DMS79 treated with DMSO at 0.1 percent for 48 hours (cell line): ENCODE measurements at places on chromosomes 3 and 15.

DNA sequence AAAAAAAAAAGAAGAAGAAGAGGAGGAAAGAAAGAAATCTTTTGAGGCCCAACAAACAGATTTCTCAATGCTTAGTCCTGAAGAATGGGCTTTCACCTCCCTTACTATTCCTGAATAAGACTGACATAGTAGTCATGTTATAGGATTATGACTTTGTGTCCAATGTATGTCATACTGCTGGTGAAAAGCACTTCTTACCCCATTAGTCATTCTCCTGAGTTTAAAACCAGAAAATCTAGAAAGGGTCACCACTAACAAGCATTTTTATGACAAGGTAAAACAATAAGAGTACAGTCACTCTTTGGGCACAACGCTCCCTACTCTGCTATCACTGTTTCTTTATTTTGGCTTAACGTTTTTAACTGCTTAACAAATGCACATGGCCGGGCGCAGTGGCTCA, 88.2 kb downstream of the IGSF11 start:
- no peak for DNase-seq

GRCh38 chr3:128423525-128424147, 43.1 kb downstream of the DNAJB8 start:
- no peak for DNase-seq

GRCh38 chr3:111252779-111253178, 181.2 kb downstream of the NECTIN3 start:
- DNase-seq: no peak

DNA sequence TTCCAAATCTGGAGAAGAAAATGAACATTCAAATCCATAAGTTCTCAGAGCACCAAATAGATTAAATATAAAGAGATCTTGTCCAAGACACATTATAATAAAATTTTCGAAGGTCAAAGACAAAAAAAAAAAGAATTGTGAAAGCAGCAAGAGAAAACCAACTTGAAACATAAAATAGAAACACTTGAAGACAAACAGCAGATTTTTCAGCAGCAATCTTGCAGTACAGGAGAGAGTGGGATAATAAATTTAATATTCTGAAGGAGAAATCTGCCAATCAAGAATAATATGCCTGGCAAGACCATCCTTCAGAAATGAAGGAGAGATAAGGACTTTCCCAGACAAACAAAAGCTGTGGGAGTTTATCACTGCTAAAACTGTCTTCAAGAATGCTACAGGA, 150.5 kb upstream of the COL8A1 start:
- DNase-seq: no peak

- no peak for DNase-seq
Observed at GRCh38 chr15:64808785-64809453, 16.5 kb downstream of the PIF1 start.

GRCh38 chr3:139309880-139310279, 33.9 kb upstream of the MRPS22 start:
- DNase-seq: no peak

GRCh38 chr15:85386261-85386660, 5.9 kb downstream of the AKAP13 start:
- DNase-seq: no peak

GRCh38 chr3:27805282-27805681, 83.2 kb upstream of the EOMES start:
- no peak for DNase-seq

DNA sequence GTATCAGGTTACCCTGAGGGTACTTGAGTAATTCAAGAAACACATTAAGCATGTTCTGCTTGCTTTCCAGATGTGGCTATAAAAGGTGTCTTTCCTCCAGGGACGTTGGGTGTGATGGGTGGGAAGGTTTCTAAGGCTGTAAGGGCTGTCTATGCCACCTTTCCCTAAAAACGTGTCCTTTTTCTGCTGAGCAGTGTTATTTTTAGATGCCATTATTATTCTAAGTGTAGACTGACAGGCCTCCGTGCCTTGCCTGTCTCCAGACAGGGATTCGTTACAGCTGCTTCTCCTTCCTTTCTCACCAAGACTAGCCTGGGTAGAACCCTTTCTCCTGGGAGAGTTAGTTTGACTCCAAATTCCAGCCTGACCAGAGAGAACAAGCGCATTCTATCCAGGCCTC, 26.8 kb upstream of the RHO start:
- DNase-seq: peak; percentile 33

DNA sequence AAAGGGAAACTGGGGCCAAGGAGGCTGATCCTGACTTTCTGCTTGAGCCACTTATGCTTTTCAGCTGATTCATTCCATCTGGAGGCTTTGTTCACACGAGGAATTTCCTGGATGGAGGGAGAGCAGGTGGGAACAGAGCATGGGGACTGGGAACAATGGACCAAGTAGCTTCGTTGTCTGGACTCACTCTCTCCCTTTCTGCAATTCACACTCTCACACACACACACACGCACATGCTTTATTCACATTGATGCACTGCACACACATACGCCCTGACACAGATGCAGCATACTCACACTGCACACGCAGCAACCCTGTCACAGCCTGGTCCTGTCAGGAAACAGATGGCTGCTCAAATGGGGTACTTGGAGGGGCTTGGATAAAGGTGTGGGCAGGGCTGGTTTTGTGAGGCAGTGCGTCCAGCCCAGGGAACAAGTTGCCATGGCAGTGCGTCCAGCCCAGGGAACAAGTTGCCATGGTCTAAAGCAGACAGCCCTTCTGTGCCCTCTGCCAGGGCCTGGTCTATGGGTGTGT, 19.8 kb upstream of the CHCHD6 start:
- peak; percentile 62 for DNase-seq

GRCh38 chr15:29205186-29205585, 64.4 kb downstream of the NSMCE3 start:
- DNase-seq: no peak

DNA sequence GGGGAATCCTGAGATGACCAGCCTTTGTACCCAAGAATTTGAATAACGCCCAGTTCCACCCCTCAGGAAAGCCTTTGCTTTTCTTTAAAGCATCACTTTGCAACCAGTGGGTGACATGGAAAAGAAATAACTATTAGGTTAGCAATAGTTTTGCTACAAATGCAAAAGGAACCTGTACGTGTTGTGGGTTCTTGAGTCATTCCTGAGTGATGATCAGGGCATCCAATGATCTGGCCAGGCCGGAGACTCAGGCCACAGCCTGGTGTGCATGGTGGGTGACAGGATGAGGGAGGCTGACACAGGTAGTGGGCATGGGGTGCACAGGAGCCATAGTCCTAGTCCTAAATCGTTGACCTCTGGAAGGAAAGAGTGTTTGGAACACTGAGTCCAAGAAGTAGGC, 321.4 kb upstream of the IL12A start:
- no peak for DNase-seq

DNA sequence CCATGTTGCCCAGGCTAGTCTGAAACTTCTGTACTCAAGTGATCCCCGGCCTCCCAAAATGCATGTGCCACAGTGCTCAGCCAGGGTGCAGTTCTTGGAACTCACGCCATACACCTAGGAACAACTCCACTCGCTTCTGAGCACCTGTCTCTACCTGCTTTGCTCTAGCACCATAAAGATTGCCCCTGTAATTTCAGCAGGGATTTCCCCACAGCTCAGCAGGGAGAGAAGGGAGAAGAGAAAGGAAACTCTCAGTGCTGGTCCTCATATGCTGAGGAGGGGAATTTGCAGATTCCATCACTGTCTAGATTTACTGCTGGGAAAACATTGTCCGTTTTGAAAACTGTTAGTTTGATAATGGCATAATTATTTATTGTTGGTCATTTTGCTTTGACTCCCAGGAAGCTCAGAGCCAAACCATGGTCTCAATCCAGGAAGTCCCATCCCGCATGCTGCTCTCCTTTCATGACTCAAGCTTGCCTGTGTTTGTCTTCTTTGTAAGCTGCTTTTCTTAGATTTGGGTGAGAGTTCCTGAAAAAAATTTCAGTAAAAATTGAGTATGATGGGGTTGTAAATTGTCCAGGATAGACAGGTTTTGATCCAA, 24.2 kb downstream of the TRIM71 start:
- no peak for DNase-seq

GRCh38 chr3:150945226-150946032, 27.1 kb downstream of the CLRN1 start:
- DNase-seq: no peak

DNA sequence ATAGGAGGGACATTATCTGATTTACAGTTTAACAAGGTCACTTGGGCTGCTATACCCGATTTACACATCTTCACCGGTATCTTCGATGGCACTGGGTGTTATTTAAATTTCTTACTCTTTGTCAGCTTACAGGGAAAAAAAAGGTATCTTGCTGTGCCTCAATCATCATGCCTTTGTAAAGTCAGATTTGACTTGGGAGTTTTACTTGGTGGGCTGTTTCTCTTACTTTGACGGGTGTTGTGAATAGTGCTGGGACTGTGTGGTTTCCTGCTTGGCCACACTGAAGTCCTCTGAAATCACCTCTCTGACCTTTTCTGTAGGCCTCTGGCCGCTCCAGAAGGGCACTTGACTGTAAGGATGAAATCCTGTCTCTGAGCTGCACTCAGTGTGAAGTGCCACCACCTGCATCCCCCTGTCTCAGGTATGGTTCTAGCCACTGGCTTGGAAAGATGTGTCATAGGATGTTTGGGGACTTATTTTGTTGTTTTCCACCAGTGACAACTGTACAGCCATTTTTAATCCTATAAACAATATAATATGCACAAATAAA, 3.1 kb upstream of the SLC24A1 start:
- DNase-seq: no peak

- DNase-seq: no peak
Observed at GRCh38 chr3:128004661-128005060, 47.6 kb upstream of the SEC61A1 start.

GRCh38 chr3:169091196-169091823, 572.2 kb downstream of the MECOM start:
- no peak for DNase-seq

- DNase-seq: no peak
Observed at GRCh38 chr3:13282986-13283876, 136.9 kb downstream of the NUP210 start.

GRCh38 chr3:104244680-104245220, 1122.0 kb upstream of the ALCAM start:
- DNase-seq: no peak

GRCh38 chr3:186790261-186790981, 7.0 kb downstream of the EIF4A2 start:
- no peak for DNase-seq

GRCh38 chr3:168117059-168117458, 21.3 kb upstream of the GOLIM4 start:
- peak; percentile 90 for DNase-seq

GRCh38 chr15:46644501-46645481, 1010.0 kb downstream of the SQOR start:
- peak; percentile 15 for DNase-seq

DNA sequence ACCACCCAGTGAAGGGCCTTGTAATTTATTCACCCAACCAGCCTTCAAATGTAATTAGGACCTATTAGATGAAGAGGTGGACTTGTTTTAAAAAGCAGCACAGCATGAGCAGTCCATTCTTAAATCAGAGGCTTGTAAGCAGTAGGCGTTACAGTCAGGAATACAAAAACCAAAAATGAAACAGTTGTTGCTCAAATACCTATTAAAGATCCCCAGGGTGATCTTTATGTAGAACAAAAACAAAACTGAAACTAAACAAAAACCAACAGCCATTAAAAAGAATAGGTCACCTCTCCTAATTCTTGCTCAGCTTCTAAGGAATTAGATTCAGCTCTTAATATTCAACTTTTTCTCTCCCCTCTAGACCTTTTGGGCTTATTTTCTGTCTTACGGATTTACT, 104.9 kb upstream of the ST8SIA2 start:
- DNase-seq: no peak

- DNase-seq: no peak
Observed at GRCh38 chr3:138374573-138375134, 26.3 kb downstream of the MRAS start.

DNA sequence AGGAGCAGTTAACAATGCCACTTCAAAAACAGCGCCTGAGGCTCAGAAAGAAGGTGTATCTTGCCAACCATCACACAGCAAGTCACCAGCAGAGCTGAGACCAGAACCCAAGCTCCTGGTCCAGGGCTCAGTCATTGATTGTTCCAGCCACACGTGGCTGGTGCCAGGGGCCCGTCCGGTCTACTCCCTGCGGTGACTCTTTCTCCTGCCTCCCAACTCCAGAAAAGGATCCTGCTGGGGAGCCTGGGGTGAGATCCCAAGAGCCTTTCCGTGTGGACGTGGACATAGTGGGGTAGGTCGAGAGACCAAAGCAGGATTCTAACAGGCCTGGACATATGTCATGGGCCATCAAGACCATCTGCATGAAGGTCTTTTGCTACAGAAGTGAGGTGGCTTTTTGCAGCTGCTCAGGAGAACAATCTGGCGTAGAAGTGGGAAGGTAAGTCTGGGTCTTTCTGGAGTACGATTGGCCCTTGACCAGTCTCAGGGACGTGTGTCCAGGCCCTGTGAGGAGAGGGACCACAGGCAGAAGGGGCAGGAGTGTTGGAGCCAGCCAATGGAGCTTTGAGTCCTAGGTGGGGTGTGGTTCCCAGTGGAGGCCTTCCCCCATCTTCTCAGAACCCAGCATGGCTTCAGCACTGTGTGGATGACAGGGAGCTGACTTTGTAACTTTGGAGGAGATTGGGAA, 105.4 kb downstream of the HMG20A start:
- no peak for DNase-seq

GRCh38 chr3:16364323-16364722, 99.3 kb downstream of the OXNAD1 start:
- no peak for DNase-seq

DNA sequence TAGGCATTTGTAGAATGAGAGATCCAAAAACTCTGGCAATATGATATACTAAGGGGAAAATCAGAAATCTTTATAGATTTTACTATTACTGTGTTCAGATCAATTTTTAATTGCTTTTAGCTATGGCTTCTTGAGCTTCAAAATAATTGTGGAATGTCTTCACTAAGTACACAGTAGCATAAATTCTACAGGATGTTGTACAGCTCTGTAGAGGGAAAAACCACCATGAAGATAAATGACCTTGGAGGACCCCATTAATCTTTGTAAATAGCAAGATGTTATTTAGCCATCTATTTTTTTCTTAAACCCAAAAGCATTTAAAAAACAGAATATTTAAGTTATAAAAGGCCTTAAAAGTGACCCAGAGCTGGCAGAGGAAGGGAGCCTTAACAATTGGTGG, 43.9 kb upstream of the FNDC3B start:
- no peak for DNase-seq

DNA sequence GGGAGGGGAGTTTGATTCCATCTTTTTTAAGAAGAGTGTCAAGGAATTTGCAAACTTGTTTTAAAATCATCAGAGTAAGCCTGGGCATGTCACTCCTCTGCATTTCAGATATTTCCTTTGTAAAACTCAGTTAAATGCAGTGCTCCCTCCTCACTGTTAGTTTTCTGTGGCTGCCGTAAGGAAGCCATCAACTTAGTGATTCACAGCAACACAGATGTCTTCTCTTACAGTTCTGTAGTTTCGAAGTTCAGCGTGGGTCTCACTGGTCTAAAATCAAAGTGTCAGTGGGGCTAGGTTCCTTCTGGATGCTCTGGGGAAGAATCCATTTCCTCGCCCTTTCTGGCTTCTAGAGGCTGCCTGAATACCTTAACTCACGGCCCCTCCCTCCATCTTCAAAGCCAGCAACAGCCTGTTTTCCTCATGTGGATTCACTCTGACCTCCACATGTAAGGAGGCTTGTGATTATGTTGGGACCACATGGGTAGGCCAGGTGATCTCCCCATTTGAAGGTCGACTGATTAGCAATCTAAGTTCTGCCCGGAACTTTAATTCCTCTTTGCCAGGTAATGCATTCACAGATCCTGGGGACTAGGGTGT, 12.4 kb downstream of the ISG20 start:
- DNase-seq: no peak

GRCh38 chr3:170080605-170081004, 42.8 kb downstream of the GPR160 start:
- DNase-seq: no peak
